Activated naive CD8-positive, alpha-beta T cell treated with anti-CD3 and anti-CD28 coated beads, Interleukin-2, amount 10 ng/mL, durations not matched to agents 7 days and 5 days (primary cell): ENCODE measurements at places on chromosomes 16 and 17. TPM values are rescaled to one million over a fixed set of nuclear protein-coding genes. Genes with fewer than 3 reads are reported as not detected.

Gene HOXB3
- total RNA-seq, result 13.6 TPM

Gene TUBG1
- total RNA-seq, result 55.6 TPM

Gene ZP2
- not detected for total RNA-seq

Gene WFDC1
- total RNA-seq, result not detected

Gene ERI2
- total RNA-seq, result 14.1 TPM

Gene SOX9
- total RNA-seq, result not detected

Gene PIK3R5
- 81.4 TPM for total RNA-seq

Gene CD300A
- total RNA-seq, result 10.6 TPM

Gene TCAP
- 3.2 TPM for total RNA-seq

Gene SLC35G6
- not detected for total RNA-seq

DNA sequence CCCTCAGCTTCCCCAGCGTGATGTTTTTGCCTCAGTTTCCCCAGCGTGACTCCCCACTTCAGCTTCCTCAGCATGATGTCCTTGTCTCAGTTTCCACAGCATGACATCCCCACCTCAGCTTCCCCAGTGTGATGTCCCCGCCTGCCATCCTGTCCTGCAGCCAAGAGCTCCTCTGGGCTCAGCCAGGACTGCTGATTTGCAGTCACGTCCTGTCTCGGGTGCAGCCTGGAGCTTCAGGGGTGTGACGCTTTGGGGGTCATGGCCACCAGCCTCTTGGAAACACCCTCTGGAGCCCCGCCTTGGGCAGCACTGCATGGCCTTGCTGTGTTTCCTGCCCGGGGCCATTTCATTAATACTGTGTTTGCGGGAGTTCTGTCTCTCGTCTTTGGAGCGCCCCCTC, 16.5 kb upstream of the NUDT16L1 start:
- DNase-seq, result peak; percentile 55

- DNase-seq, result peak; percentile 37
Observed at GRCh38 chr16:30166202-30166902, 17.1 kb upstream of the CORO1A start.

DNA sequence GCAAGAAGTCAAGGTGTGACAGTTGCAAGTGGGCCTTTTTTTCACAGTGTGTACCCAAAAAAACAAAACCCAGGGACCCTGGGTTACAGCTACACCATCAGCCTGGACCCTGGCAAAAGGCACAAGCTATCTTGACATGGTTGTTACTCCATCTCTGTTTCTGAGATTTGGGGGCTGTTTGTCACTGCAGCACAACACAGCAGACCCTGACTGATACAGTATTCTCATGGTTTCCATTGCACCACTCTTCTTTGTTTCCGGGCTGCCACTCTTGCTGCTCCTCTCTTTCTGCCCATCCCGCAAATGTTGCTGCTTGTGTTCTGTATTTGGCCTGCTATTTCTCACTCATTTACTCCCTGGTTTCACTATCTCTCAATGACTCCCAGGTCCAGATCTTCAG, 55.2 kb downstream of the C16orf78 start:
- DNase-seq, result no peak

GRCh38 chr16:28883221-28883996, 5.1 kb downstream of the ATP2A1 start:
- no peak for DNase-seq

- DNase-seq, result no peak
Observed at GRCh38 chr17:39485555-39485954, 24.3 kb downstream of the CDK12 start.

- no peak for DNase-seq
Observed at GRCh38 chr16:88287219-88287618, 95.5 kb upstream of the ZNF469 start.

DNA sequence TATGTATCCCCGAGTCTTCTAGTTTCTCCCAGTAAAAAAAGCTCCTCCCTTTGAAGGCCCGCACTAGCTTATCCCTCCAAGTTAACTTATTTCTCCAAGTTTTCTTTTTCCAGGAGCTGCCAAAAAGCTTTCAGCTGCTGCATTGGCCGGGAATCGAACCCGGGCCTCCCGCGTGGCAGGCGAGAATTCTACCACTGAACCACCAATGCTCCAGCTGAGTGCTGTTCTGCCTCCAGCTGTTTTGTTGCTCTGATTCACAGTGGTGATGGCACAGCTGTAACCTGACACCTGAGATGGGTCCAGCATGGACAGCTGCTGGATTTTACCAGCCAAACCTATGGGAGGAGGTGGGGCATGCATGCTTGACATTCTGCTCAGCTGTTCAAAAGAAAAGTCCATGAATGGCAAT, 22.1 kb downstream of the VAC14 start:
- no peak for DNase-seq

DNA sequence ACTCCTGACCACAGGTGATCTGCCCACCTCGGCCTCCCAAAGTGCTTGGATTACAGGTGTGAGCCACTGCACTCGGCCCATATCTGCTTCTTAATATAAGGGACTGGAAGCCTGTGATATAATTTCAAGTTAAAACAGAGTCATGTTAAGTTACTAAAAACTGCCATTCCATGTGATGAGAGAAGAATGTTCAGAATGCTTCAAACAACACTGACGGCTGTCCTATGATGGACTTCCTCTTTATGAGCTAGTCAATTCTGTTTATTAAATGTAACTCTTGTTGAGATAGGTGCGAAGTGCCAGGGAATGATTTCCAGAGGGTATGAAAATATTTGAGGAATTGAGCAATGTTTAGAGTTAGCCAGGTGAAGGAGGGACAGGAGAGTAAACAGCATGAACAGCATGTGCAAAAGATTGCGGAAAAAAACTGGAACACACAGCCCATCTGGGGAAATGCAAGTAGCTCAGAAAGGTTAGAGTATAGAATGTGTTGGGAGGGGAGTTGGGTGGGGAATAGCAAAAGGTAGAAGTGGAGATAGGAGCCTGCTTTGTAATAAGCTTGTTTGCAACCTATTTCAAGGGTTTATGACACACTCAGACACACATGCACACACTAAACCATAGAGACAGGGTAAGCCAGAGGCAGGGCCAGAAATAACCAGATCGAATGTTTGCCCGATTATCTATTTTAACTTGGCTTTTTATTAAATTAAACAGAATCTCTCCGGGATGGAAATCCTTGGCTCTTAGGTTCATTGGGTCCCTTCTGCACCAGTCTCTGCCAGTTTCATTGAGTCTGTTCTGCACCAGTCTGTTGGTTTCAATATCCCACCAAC, 135.6 kb upstream of the COX10 start:
- DNase-seq, result no peak

DNA sequence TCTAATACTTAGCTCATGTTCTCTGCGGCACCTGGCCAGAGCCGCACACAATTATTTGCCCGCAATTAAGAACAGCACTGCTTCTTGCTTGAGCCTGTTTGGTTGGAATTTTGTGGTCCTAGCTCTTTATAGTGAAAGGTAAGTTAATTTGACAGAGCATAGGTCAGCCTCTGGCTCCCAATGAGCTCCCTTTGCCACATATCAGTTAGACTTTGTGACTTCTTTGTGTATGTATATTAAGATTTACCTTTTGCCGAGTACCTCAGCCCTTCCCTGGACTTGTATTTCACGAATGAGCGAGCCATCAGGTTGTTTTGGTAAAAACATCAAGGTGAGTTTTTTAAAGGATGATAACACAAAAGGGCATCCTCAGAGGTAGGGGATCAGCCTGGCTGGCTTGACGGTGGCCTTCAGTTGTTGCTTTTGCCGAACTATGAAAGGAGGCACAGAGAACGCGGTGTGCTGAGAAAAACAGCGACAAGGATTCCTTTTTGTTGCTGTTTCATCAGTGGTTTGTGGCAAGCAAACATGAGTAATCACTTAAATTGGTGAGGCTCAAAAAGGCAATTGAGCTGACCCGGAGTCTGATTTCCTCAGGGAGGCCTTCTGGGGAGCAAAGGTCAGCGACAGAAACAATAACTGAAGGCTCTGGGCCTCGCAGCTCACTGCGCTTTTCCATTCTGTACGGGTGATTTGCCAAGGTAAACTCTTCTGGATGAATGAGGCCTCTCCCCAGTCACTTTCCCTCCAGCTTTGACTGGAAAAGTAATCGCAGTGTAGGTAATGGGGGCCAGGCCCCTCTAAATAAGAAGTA, 163.6 kb downstream of the HS3ST3A1 start:
- DNase-seq, result no peak

DNA sequence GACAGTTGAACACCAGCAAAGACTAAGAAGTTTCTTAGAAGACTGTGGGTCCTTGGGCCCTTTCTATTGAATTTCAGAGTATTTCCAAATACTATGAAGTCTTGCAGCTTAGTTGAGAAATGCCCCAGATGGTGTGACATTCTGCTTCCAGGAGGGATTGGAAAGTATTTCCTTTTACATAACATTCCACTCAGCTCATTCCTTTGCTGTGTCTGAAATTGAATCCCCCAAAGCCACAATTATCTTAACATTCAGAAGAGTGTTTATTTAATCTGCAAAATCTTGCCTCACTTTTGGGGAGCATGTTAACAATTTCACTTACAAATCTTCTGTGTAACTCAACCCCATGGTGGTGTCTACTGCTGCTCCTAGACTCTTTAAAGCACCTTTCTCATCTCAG, 307.7 kb downstream of the WWOX start:
- no peak for DNase-seq

- DNase-seq, result no peak
Observed at GRCh38 chr16:88070989-88071625, 119.9 kb downstream of the BANP start.

GRCh38 chr17:12296209-12296625, 275.5 kb downstream of the MAP2K4 start:
- no peak for DNase-seq

- DNase-seq, result no peak
Observed at GRCh38 chr17:11209906-11210305, 31.1 kb upstream of the SHISA6 start.

GRCh38 chr16:66572356-66572755, 6.1 kb downstream of the CMTM1 start:
- no peak for DNase-seq

GRCh38 chr17:20703781-20704180, 124.3 kb downstream of the CDRT15L2 start:
- no peak for DNase-seq

- DNase-seq, result no peak
Observed at GRCh38 chr16:47018223-47018891, 44.9 kb upstream of the DNAJA2 start.

DNA sequence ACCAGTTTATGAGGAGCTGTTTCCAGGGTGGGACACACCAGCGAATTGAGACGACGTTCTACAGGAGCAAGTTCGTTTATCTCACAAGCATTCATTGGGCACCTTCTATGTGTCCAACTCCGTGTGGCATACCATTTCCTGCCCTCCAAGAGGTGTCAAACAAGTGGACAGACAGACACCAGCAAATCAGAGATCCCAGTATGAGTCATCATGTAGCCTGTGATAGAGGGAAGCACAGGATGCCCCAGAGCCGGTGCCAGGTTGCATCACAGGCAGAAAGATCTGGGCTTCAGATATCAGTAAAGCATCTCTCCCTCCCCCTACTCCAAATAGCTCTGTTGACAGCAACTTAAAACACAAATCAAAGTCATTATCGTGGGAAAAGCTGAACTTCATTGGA, 31.8 kb upstream of the MAF start:
- no peak for DNase-seq
